ENCODE measurements at places on chromosomes 11 and 22.

GRCh38 chr11:117792992-117793391 lies 4.0 kb downstream of the DSCAML1 start:
- DNase-seq = no peak

- no peak for DNase-seq
Observed at GRCh38 chr22:49352361-49353169, 475.1 kb downstream of the BRD1 start.

- no peak for DNase-seq
Observed at GRCh38 chr11:72742513-72743320, 9.5 kb downstream of the ARAP1 start.

- no peak for DNase-seq
Observed at GRCh38 chr22:48431536-48432315, 1395.9 kb downstream of the BRD1 start.

DNA sequence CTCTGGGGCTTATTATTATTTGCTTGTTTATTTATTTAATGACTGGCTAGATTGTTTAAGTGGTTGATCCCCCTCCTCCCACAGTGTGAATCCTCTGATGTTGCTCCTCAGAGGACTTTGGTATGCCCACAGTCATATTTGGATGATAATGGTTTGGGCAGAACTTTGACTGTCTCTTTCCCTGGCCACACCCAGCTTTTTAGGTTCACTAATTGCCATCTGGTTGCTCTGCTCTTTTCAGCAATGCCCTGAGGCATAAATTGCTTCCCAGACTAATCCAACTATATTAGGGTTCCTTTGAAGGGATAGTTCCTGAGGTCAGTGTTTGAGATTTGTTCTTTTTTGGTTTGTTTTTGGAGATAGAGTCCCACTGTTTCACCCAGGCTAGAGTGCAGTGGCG lies 99.3 kb upstream of the RRM1 start:
- no peak for DNase-seq

DNA sequence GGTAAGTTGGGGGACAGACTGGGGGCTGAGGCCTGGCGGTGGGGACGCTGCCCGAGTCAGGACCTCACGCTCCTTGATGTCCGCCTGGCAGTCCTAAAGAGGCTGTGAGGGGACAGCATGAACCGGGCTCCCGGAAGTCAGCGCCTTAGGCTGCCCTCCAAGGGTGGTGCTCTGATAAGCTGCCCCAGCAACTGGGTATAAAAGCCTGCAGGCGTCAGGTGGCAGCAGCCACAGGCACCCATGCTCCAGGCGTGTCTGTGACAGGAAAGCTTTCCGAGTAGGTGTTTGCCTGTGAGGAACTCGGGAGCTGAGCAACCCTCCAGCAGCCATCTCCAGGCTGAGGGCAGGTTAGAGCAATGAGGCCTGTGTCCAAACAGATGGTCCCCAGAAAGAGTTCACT lies 53.0 kb downstream of the ST3GAL4 start:
- no peak for DNase-seq

GRCh38 chr11:134276396-134277182 lies 410 bp downstream of the GLB1L3 start:
- no peak for DNase-seq

DNA sequence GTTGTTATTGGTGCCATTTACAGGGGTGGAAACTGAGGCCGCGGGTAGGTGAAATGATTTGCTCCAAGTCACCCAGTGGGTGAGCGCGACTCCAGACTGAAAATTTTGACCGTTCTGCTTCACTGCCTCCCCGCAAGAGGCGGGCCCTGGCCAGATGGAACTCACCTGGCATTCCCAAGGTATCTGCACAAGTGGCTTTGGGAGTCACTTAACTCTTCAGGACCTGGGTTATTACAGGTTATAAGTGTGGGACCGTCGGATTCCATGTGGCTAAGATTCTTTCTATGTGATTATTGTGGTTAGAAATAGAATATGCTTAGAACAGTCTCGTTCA lies 598 bp downstream of the CABIN1 start:
- no peak for DNase-seq

GRCh38 chr22:42688241-42689211 lies 32.1 kb downstream of the A4GALT start:
- no peak for DNase-seq

DNA sequence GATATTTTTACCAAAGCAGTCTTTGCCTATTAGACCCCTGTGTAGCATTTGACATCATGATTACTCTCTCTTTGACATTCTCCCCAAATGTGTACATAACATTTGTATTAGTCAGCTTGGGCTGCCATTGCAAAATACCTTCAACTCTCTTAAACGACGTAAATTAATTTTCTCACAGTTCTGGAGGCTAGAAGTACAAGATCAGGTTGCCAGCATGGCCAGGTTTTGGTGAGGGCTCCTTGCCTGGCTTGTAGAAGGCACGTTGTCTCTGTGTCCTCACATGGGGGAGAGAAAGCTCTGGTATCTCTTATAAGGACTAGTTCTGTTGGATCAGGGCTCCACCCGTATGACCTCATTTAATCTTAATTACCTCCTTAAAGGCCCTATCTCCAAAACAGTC lies 12.3 kb upstream of the DLAT start:
- DNase-seq = no peak

GRCh38 chr11:122793515-122793914 lies 44.8 kb upstream of the CRTAM start:
- DNase-seq = no peak

DNA sequence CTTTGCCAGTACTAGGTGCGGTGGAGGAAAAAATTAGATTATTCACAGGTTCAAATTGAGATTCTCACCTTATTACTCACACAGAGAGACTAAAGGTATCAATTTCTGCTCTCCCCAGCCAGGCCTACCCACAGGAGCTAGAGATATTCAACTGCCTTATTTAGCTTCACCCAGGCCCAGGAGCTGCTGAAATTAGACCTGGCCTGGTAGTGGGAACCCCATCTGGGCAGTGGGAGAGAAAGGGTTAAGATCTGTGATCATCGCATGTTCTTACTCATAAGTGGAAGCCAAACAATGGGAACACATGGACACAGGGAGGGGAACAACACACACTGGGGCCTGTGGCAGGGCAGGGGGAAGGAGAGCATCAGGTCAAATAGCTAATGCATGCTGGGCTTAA lies 20.9 kb upstream of the MICAL2 start:
- no peak for DNase-seq

GRCh38 chr11:9616858-9617257 lies 43.4 kb downstream of the WEE1 start:
- DNase-seq = no peak

- DNase-seq = no peak
Observed at GRCh38 chr11:1129611-1130160, 28.1 kb upstream of the MUC5AC start.

DNA sequence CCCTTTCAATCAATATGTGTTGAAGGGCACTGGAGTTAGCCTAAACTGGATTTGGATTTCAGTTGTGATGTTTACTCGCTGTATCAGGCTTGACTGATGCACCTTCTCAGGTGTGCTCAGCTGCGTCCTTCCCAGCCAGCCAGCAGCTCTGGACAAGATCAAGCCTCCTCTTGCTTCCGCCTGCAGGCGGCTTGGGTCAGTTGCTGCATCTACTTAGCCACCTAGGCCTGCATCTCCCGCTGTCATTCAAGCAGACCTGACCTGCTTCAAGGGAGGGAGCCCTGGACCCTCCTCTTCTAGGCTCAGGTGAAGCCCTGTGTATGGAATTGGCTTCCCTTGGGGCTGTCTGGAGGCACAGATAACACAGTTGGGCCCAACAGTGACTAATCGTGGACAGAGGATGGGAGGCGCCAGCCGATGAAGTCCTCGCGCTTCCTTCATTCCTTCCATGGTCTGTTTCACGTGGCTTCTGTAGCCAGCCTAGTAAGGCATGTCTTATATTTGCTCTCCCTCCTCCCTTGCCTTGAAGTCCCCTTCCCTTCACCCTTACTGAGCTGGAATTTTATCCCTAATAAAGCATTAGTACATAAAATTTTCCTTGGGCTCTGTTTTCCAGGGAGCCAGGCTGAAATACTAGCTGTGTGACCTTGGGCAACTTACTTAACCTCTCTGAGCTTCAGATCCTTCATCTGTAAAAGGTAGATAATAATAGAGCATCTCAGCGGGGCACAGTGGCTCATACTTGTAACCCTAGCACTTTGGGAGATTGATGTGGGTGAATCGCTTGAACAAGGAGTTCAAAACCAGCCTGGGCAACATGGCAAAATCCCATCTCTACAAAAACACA lies 2.1 kb upstream of the LHFPL7 start:
- no peak for DNase-seq

- DNase-seq = no peak
Observed at GRCh38 chr11:82174610-82175009, 559.1 kb downstream of the FAM181B start.

GRCh38 chr22:39349506-39349966 lies 255 bp upstream of the SYNGR1 start:
- DNase-seq = no peak

- no peak for DNase-seq
Observed at GRCh38 chr11:114026355-114026754, 33.2 kb upstream of the ZBTB16 start.

DNA sequence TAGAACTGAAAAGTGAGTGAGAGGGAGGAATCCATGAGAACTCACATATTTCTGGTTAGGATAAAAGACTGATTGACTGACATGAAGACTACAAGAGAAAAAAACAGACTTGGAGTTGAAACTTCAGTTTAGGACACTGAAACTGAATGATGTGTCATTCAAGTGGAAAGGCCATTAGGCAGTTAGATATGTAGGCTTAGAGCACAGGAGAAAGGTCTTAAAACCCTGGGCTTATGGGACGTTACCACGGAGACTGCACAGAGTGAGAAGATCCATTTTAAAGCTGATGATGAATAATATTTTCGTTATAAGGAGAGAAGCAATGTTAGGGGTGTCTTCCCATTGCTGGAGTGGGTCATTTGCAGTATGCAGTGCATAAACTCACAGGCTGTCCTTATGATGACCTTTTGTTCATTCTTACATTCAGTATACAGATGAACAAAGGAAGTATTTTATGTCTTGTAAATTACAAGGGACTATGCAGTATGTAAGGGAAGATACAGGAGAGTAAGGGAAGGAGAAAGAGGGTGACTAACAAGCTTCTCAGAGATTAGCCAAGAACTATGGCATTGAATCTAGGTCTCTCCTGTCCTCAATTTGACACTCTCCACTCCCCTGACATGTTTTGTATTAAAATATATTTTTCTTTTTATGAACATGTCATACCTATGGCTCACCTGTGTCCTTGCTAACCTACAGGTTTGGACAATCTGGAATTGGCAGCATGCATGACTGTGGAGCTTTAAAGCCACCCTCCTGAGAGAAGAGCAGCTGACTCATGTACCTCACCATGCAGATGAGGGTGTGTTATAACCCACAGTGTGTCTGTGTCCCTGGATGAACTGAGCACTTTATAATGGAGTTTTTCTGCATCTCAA lies 63.7 kb downstream of the MAML2 start:
- no peak for DNase-seq

DNA sequence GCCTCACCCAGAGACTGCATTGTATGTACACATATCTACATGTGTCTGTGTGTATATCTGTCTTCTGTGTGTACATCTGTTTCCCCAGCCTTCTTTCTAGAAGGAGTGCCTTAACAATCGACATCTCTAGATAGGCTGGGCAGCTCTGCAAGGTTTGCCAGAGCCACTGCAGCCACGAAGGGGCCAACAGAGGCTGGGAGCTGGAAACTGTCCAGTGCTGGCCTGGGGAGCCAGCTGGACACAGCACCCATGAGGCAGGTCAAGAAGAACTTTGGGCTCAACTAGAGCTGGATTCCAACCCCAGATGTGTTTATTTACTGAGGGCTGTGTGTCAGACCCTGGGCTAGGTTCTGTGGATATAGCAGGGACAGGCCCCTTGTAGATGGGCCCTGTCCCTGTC lies 3.3 kb downstream of the SGSM1 start:
- DNase-seq = no peak

GRCh38 chr11:28984231-28984630 lies 876.0 kb downstream of the METTL15 start:
- DNase-seq = no peak

GRCh38 chr11:102453302-102453695 lies 734 bp upstream of the TMEM123 start:
- DNase-seq = no peak

DNA sequence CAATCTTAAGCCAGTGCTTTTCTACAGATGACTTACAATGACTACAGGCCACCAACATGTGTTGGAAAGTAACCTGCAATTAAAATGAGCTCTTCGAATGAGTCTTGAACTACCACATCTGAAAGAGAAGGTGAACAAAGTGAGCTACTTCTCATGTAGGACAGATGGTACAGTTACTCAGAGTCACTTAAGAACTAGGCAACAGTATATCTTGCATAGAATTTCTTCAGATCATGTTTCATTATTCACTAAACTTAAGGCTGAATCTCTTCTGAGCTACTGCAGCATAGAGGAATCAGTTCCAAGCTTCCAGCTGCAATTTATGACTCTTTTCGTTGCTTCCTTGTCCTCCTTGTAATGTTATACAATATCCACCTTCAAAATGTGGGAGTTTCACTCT lies 270.9 kb downstream of the TTC28 start:
- no peak for DNase-seq

- no peak for DNase-seq
Observed at GRCh38 chr11:79382301-79383050, 58.4 kb downstream of the TENM4 start.

DNA sequence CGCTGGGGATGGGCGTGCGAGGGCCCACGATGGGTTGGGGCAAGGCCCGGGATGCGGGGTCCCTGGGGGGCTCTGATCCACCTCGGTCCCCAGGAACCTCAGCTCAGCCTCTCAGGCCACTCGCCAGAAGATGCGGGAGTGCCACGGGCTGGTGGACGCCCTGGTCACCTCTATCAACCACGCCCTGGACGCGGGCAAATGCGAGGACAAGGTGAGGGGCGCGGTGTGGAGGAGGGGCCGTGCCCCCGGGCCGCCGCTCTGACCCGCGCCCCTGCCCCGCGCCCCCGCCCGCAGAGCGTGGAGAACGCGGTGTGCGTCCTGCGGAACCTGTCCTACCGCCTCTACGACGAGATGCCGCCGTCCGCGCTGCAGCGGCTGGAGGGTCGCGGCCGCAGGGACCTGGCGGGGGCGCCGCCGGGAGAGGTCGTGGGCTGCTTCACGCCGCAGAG lies 6.3 kb downstream of the PKP3 start:
- no peak for DNase-seq

DNA sequence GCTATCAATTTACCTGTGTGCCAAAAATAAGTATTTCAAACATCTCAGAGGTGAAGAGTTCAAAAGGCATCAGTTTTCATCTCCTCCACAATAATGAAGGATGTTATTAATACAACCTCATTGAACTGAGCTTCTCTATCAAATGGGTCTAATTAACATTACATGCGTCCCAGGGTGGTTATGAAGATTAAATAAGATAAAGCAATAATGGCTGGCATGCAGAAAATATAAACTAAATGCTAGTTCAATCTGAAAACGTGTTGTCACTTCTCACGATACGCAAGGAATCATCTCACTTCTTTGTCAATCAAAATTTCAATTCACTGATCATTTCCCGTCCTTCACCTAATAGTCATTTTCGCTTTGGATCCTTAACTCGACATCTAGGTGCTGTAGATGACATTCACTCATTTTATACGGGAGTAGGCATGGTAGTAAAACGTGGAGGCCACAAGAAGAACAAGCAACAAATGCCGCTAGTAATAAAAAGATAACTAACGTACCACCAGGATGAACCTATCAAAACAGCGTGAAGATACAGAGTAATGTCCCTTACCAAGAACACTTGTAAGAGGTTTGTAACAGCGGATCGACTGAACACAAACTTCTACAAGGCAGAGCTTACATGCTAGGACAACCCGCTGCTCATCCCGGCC lies 918 bp downstream of the CHORDC1 start:
- no peak for DNase-seq
